Glomerular endothelial cell (primary cell): ENCODE measurements at places on chromosomes 12 and 14. TPM values are rescaled to one million over a fixed set of nuclear protein-coding genes. Genes with fewer than 3 reads are reported as not detected.

DPPA3 gene
- total RNA-seq: not detected in 2 replicates

APPL2 gene
- 24.3 and 33.2 TPM in 2 replicates for total RNA-seq

TCTN1 gene
- 34.6 and 42.7 TPM in 2 replicates for total RNA-seq

AQP6 gene
- total RNA-seq: not detected in 2 replicates

GRCh38 chr12:130469552-130469951 lies 131.9 kb downstream of the PIWIL1 start:
- no peak for DNase-seq

GRCh38 chr12:130121226-130122000 lies 40.9 kb upstream of the FZD10 start:
- DNase-seq: no peak

DNA sequence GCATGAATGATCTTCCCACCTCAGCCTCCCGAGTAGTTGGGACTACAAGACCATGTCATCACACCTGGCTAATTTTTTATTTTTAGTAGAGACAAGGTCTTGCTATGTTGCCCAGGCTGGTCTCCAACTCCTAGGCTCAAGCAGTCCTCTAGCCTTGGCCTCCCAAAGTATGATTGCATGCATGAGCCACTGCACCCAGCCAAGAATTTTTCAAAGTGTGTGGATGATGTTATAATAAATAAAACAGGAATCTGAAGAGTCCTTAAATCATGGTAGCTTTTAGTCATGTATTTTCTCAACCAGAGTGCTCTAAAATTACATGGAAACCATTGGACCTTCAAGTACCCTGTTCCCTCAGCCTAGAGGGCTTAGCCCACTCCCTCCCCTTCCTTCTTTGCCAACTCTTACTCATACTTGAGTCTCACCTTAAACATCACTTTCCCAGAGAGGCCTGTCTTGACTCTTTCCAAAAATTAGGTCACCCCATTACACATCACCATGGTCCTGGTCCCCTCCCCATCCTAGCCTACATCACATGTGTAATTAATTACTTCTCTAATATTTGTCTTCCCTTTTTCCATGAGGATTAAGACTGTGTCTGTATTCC lies 52.2 kb upstream of the BICDL1 start:
- DNase-seq: no peak

GRCh38 chr12:97754306-97754705 lies 291.7 kb downstream of the RMST start:
- no peak for DNase-seq

DNA sequence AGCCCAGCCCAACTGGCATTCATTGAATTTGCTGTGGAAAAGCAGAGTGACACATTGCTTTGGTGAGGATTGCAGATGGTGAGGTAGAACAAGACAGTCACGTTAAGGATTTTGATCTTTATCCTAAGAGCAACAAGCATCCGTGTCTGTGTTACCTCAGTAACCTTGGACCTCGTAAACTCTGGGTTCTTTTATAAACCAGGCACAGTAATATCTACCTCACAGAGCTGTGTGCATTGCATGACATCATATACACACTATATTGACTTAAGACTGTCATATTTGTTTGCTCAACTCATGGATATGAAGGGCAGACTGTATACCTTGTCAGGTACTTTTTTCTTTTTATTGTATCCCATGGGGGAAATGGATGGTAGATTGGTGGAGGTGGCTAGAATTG lies 156.2 kb downstream of the ETV6 start:
- DNase-seq: no peak

DNA sequence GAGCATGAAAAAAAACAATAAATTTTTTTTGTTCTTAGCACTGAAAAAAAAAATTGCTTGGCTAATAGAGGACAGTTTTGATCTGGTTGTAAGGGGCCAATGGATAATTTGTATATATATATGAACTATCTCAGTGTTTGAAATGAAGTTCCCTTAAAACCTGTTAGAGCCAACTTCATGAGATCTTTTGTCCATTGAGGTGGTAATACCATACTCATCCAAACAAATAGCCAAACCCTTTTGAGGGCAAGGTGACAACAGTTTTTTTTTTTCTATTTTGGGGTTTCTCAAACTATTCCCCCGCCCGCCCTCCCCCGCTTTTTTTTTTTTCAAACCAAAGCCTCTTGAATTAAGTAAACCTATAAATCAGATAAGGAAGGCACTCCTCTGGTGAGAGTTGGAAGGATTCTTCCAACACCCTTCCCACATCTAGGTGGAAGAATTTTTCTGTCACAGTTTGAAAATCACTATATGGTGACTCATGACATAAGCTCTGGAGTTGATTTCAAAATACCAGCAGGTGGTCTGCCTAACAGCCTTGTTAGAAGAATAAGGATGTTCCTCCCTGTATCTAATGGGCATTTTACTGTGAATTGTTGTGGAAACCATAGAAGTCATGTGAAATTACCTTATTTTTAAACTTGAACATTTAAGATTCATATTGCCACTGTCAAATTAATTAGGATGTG lies 10.2 kb downstream of the ARHGAP5 start:
- DNase-seq: no peak

DNA sequence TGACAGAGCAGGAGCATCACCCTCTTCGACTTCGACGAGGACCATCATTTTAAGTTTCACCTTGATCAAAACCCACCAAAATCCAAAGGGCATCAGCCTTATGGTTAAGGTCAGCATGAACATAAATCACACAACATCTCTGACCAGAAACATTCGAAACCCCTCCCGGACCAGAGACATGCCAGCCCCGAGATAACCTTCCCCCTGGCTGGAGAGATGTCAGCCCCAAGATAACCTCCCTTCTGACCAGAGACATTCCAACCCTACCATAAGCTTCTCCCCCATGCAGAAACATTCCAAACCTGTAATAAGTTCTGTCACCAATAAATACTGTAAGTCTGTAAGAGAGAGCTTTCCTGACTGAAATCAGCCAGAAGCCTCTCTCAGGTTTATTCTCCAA lies 6.3 kb downstream of the PCNX4 start:
- DNase-seq: no peak
